ENCODE measurements at places on chromosomes 13 and 19.

GRCh38 chr19:39415111-39416046 is 2.9 kb downstream of the PLEKHG2 start:
- no peak for DNase-seq

- DNase-seq = no peak
Measured at GRCh38 chr13:110213461-110214074, 93.4 kb downstream of the COL4A1 start.

GRCh38 chr19:49339301-49340068 is 4.3 kb downstream of the CD37 start:
- peak; percentile 95 for DNase-seq

- DNase-seq = no peak
Measured at GRCh38 chr13:45954836-45955800, 97.4 kb downstream of the ZC3H13 start.

- peak; percentile 18 for DNase-seq
Measured at GRCh38 chr19:1935484-1936208, 5.3 kb upstream of the CSNK1G2 start.

DNA sequence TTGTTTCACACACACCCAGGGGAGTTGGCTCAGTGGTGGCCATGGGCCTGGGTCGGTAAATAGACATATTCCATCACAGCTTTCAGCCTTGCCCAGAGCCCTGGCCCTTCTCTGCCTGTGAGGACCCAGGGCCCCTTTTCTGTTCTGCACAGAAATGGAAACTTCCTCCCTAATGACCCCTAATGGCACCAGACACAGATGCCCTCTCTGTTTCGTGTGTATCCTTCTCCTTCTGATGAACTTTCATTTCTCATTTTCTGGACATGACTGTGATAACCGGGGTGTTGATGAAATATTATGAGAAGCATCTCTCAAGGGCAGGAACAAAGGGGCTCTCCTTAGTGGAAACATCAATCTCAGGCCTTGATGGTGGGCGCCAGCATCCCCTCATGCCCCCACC is 12.8 kb downstream of the LILRA1 start:
- DNase-seq = no peak

DNA sequence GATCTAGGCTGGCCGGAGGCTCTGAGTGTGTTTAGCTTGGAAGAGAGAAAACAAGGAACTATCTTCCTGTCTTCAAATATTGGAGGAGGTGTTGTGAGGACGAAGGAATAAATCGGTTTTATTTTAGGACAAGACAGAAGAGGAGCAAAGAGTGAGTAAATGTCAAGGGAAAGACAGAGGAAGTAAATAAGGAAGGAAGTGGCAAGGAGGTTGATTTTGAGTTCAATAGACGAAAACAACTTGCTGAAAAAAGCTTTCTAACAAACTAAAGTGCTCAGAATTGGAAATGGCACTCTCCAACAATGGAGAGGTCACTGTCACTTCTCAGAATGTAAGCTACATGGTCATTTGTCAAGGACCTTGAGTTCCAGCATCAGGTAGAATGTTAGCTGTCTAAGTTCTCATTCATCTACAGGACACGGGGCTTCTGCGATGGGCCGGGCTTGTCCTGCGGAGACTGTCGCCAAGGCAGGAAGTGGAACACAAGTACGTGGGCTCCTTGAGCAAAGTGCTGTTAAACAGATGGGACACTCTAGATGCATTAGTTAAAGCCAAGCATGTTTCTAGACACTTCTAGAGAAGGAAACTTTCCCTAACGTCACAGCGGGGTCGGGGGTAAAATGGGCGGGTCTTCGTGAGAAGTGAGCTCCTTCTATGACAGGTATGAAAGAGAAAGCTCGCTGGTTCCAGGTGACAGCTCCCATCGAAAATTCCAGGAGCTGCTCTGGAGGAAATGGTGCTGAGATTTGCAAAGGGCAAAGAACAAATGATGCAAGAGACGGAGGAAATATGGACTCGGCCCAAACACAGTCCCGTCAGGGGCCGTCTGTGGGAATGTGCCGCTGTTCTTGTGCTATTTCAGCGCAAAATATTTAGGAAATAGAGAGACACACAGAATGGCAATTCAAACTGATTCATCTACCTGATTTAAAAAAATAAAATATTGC is 103.9 kb upstream of the UBL3 start:
- DNase-seq = no peak

All from astrocyte of the hippocampus (primary cell).